ENCODE measurements at places on chromosomes 5 and 9. TPM values are rescaled to one million over a fixed set of nuclear protein-coding genes. Genes with fewer than 3 reads are reported as not detected.

DNA sequence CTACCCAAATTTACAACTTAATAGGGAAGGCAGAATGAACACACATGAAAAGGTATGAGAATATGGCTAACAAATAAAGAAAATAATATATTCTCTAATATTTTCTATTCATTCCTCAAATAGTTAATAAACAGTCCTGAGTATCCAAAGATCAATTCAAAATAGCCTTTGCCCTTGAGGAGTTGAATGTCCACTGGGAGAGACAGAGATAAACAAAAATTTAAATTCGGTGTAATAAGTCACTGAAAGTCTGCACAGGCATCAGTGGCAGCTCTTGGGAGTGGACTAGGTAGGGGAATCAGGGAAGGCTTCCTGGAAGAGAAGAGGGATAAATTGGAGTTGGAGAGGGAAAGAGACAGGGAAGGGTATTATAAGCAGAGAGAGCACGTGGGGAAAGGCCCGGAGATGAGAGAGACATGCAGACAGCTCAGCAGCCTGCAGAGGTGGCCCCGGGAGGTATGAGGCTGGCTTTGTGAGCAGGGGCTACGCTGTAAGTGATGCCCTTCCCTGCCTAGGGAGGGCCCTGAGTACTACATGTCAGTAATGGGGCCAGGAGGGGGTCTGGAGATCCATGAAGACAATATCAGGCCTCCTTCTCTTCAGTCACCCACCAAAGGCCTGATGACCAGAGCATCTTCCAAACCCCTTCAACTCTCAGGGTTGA, 137.1 kb downstream of the PDE8B start:
- H3K4me3 ChIP-seq = no peak overlapping the region
- DNase-seq = no peak
- no peak overlapping the region for H3K27ac ChIP-seq
- H3K36me3 ChIP-seq = no peaks in the 10 kb centered on the region

GRCh38 chr5:88675168-88675707, 207.7 kb downstream of the MEF2C start:
- peak overlapping the region; percentile 49 for H3K4me3 ChIP-seq
- H3K27ac ChIP-seq = no peak overlapping the region
- peaks cover 30% of the 10 kb centered on the region for H3K4me1 ChIP-seq
- H3K27me3 ChIP-seq = peaks cover 88% of the 10 kb centered on the region
- no peak for DNase-seq

Gene SPIN1
- total RNA-seq = 55.1 TPM

GRCh38 chr9:134344068-134344799, 18.0 kb downstream of the RXRA start:
- no peak overlapping the region for H3K4me3 ChIP-seq
- H3K27me3 ChIP-seq = no peaks in the 10 kb centered on the region
- peaks cover 100% of the 10 kb centered on the region for H3K4me1 ChIP-seq
- DNase-seq = peak; percentile 87
- H3K27ac ChIP-seq = no peak overlapping the region

GRCh38 chr5:1703352-1704050, 96.1 kb downstream of the MRPL36 start:
- no peak overlapping the region for H3K4me3 ChIP-seq
- H3K4me1 ChIP-seq = no peaks in the 10 kb centered on the region
- DNase-seq = no peak
- no peak overlapping the region for H3K27ac ChIP-seq

DNA sequence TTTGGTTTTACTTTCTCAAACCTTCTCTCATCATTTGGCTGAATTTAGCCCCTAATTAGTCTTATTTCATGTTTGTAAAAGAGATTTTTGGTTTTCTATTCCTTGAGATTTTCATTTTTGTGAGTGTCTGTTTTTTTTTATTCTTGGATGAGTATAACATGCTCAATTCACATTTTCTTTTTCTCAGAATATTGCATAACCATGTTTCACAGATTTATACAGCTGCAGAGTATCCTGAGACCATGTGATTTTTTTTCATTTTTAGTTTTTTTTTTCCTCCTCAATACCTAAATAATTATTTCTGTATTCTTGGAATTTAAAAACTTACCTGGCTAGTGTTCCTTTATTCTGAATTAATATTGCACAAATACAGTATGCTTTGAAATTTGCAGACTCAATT, 361.9 kb downstream of the SEMA5A start:
- no peak overlapping the region for H3K4me3 ChIP-seq
- no peak for DNase-seq
- H3K36me3 ChIP-seq = no peaks in the 10 kb centered on the region
- H3K4me1 ChIP-seq = no peaks in the 10 kb centered on the region

GRCh38 chr9:32431940-32432555, 47.6 kb downstream of the ACO1 start:
- H3K27ac ChIP-seq = no peak overlapping the region
- H3K4me3 ChIP-seq = no peak overlapping the region
- peak; percentile 77 for DNase-seq
- H3K4me1 ChIP-seq = no peaks in the 10 kb centered on the region
- no peaks in the 10 kb centered on the region for H3K27me3 ChIP-seq

DNA sequence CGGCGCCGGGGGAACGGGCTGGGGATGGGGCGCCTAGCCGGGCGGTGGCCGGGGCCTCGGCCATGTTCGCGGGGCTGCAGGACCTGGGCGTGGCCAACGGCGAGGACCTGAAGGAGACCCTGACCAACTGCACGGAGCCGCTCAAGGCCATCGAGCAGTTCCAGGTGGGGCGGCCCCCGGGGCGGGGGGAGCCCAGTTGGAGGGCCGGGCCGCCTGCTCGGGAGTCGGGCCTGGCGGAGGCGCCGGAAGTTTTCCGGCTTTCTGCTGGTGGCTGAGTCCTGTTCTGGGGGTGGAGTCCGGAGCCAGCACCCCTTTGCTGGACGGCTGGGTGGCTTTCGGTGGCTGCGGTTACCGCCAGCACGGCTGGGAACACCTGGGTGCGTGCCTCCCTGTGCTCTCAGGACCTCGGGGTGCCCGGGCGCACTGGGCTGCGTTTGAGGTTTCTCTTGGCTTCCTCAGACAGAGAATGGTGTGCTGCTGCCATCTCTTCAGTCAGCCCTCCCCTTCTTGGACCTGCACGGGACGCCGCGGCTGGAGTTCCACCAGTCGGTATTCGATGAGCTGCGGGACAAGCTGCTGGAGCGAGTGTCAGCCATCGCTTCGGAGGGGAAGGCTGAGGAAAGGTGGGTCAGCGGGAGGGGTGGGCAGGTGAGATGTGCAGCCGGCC, 454 bp downstream of the NELFB start:
- H3K27ac ChIP-seq = peak overlapping the region; percentile 88
- peaks cover 32% of the 10 kb centered on the region for H3K4me1 ChIP-seq
- no peak for DNase-seq
- peaks cover 26% of the 10 kb centered on the region for H3K36me3 ChIP-seq
- no peaks in the 10 kb centered on the region for H3K27me3 ChIP-seq
- H3K4me3 ChIP-seq = peak overlapping the region; percentile 100

- no peaks in the 10 kb centered on the region for H3K36me3 ChIP-seq
- DNase-seq = no peak
- no peaks in the 10 kb centered on the region for H3K4me1 ChIP-seq
- no peak overlapping the region for H3K4me3 ChIP-seq
- no peaks in the 10 kb centered on the region for H3K27me3 ChIP-seq
Measured at GRCh38 chr9:83154087-83154736, 91.3 kb upstream of the RASEF start.

DNA sequence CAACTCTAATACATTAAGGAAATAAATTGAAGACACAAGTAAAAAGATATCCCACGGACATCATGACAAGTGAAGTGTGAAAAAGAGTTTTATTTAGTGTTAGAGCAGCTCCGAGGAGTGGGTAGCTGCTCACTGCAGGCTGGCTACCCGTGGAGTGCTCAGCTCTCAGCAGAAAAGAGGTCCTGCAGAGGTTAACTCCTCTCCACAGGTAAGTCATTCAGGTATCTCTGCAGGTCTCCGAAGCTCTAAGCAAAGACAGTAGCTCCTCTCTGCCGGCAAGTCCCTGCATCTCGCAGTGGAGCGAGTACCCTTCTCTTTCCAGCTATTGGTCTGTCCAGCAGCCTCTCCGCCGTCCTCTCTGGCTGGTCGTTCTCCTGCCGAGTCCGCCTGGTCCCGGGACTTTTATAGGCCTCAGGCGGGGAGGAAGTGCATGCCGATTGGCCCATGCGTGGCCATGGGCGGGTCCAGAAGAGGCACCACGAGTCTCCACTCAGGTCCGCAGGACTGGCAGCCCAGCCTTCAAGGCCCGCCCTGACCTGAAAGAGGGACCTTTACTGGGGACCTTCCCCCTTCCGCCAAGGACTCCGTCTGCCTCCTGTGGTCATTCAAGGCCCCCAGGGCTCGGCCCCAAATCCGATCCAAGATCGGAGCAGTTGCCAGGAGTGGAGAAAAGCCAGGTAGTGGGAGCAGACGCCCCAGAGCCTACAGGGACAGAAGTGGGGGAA, 29.9 kb downstream of the BTNL9 start:
- H3K27me3 ChIP-seq = no peaks in the 10 kb centered on the region
- H3K4me3 ChIP-seq = no peak overlapping the region
- no peak overlapping the region for H3K27ac ChIP-seq
- H3K36me3 ChIP-seq = no peaks in the 10 kb centered on the region
- no peaks in the 10 kb centered on the region for H3K4me1 ChIP-seq
- DNase-seq = no peak

Gene DNAJA1
- total RNA-seq = 113 TPM

- no peak overlapping the region for H3K27ac ChIP-seq
- H3K4me1 ChIP-seq = no peaks in the 10 kb centered on the region
- no peak overlapping the region for H3K4me3 ChIP-seq
- no peaks in the 10 kb centered on the region for H3K27me3 ChIP-seq
Measured at GRCh38 chr5:129448654-129449053, 11.4 kb upstream of the ADAMTS19 start.

Gene CCNH
- total RNA-seq = 65.8 TPM

DNA sequence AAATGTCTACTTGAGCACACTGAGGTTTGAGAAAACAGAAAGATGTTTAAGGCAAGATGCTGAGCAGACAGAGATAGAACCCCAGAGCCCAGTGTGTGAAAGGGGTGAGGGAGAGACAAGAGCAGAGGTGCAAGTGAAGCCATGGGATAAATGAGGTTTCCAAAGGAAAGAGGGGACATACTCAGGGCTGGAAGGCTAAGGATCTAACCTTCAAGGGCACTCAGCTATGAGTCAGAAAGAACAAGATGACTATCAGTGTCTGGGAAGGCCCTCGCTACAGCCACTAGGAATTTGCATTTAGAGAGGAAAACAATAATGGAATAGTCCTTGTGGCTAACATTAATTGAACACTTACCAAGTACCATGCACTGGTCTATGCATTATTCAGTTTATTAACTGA, 113.7 kb downstream of the HTR4 start:
- H3K36me3 ChIP-seq = no peaks in the 10 kb centered on the region
- H3K27ac ChIP-seq = no peak overlapping the region
- H3K4me3 ChIP-seq = no peak overlapping the region
- no peaks in the 10 kb centered on the region for H3K27me3 ChIP-seq

GRCh38 chr9:35798658-35799374, 7.4 kb downstream of the NPR2 start:
- no peak for DNase-seq
- H3K4me1 ChIP-seq = no peaks in the 10 kb centered on the region
- no peaks in the 10 kb centered on the region for H3K27me3 ChIP-seq
- no peak overlapping the region for H3K4me3 ChIP-seq
- peaks cover 38% of the 10 kb centered on the region for H3K36me3 ChIP-seq

- no peaks in the 10 kb centered on the region for H3K27me3 ChIP-seq
- DNase-seq = no peak
- H3K4me3 ChIP-seq = no peak overlapping the region
- H3K4me1 ChIP-seq = no peaks in the 10 kb centered on the region
Measured at GRCh38 chr5:171162165-171162564, 146.9 kb upstream of the TLX3 start.

- H3K27ac ChIP-seq = no peak overlapping the region
- peaks cover 33% of the 10 kb centered on the region for H3K4me1 ChIP-seq
- no peak for DNase-seq
- H3K4me3 ChIP-seq = no peak overlapping the region
- H3K36me3 ChIP-seq = peaks cover 23% of the 10 kb centered on the region
Measured at GRCh38 chr9:130857864-130858738, 23.0 kb downstream of the ABL1 start.

DNA sequence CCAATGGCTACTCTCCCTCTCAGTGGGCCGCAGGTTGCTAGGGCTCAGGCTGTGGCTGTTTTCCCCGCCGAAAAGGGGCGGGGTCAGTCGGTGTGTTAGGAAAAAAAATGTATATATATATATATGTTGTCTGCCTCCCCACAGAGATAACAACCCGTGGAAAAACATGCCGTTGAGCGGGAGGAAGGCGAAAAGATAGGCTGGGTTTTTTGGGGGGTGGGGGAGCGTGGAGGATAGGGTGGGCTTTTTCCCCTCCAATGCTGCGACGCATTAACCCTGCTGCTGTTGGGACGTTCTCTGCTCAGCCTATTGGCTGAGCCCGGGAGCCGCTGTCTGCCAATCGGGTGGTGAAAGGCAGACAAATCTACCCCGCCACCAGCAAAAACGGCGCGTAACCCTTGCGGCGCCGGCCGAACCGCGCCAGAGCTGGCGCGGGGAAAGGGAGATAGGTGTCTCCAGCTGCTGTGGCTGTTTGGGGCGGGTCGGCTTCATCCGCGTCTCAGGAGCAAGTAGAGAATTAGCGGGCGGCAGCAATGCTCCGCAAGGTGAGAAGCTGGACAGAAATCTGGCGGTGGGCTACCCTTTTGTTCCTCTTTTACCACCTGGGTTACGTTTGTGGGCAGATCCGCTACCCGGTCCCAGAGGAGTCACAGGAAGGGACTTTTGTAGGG, at the start of gene PCDHGC4:
Gene PCDHGC4 (plus strand): TSS at position 390 of the 671 bp plus-strand sequence. CDS start 144 bp downstream, at position 534.
- no peak within 1 kb of the TSS for H3K27ac ChIP-seq
- peaks cover 72% of the 10 kb centered on the region for H3K27me3 ChIP-seq
- H3K4me1 ChIP-seq = peaks cover 9% of the 10 kb centered on the region

Gene FBP2
- total RNA-seq = not detected

DNA sequence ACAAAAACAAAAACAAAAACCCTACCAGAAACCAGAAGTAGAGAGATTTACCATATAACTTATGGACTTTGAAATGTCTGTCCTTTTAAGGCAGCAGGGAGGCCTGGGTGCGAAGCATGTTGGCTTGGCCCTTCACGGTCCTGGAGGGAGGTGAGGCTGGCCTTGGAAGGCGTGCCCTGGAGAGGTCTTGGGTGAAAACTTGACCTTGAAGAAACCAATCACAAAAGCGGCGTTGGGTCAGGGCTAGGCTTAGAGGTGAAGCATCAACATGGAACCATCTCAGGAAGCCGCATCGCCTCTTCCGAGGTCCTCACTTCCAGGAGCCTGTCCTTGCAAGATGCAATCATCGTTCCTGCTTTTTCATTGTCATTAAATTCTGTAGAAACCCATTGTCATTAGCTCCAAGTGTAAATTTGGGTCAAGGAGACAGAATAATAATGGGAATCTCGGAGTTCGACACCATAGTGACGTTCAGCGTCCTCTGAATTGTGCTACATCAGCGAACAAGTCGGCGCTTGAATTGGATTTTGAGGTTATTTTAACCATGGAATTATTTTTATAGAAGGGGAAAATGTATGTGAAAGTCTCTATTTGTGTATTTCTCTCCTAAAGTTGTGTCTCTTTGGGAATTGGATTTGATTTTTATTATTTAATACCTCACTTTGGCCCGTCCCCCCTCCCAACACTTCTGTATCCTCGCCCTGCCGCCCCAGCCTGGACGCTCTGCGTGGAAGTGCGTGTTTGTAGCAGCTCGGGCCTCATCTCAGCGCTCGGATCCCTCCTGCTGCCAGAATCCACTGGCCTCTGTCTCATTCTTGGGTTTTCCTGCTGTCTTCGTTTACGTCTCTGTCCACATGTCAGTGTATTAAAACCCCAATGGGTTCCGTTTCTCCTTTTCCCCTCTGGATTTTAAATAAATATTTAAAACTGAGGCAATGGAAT, 11.1 kb upstream of the ORM1 start:
- DNase-seq = peak; percentile 50
- no peak overlapping the region for H3K4me3 ChIP-seq
- H3K4me1 ChIP-seq = peaks cover 11% of the 10 kb centered on the region
- no peaks in the 10 kb centered on the region for H3K36me3 ChIP-seq

GRCh38 chr5:150519978-150520377, 12.0 kb downstream of the NDST1 start:
- H3K36me3 ChIP-seq = peaks cover 68% of the 10 kb centered on the region
- DNase-seq = no peak
- no peaks in the 10 kb centered on the region for H3K27me3 ChIP-seq
- no peak overlapping the region for H3K4me3 ChIP-seq
- peak overlapping the region; percentile 69 for H3K27ac ChIP-seq
- peaks cover 95% of the 10 kb centered on the region for H3K4me1 ChIP-seq

Measured in spleen (tissue), 13 donors.